Urinary bladder (tissue), 4 donors: ENCODE measurements at places on chromosomes 3 and 15. TPM values are rescaled to one million over a fixed set of nuclear protein-coding genes. Genes with fewer than 3 reads are reported as not detected.

Gene CLDN1
- total RNA-seq: 13.2 TPM

Gene LRRC31
- total RNA-seq: not detected

Gene TLR9
- total RNA-seq: 0.11 TPM

Gene ISLR
- total RNA-seq: 110 TPM

Gene BSN
- total RNA-seq: 0.48 TPM

Gene STAC
- total RNA-seq: 8.9 TPM

Gene PLXND1
- 126 TPM for total RNA-seq

Gene THSD4
- total RNA-seq: 75.1 TPM

Gene MYLK
- 1,524 TPM for total RNA-seq

Gene TM4SF1
- total RNA-seq: 124 TPM

Gene WWTR1
- total RNA-seq: 136 TPM

Gene WDR82
- 70.2 TPM for total RNA-seq

Gene SYNM
- 228 TPM for total RNA-seq

Gene VGLL3
- total RNA-seq: 36.2 TPM

Gene SLC4A7
- 110 TPM for total RNA-seq

Gene CLEC3B
- 89.4 TPM for total RNA-seq

Gene AVEN
- total RNA-seq: 16.0 TPM

Gene RTP4
- total RNA-seq: 2.5 TPM

Gene MYEF2
- total RNA-seq: 22.2 TPM
